BE2C (cell line): ENCODE measurements at places on chromosomes 12 and 14.

- DNase-seq = no peak
Observed at GRCh38 chr12:108690542-108691174, 40.7 kb downstream of the CORO1C start.

- no peak for DNase-seq
Observed at GRCh38 chr12:30696103-30696408, 387 bp upstream of the IPO8 start.

GRCh38 chr14:97777622-97778355, 980.6 kb downstream of the VRK1 start:
- no peak for DNase-seq

GRCh38 chr14:93974833-93975232, 1.5 kb downstream of the ASB2 start:
- no peak for DNase-seq

- no peak for DNase-seq
Observed at GRCh38 chr14:89276424-89276975, 140.5 kb downstream of the FOXN3 start.

- no peak for DNase-seq
Observed at GRCh38 chr12:58310368-58310767, 369.0 kb downstream of the ATP23 start.

GRCh38 chr12:3190101-3190500, 112.9 kb downstream of the TSPAN9 start:
- peak; percentile 42 for DNase-seq

DNA sequence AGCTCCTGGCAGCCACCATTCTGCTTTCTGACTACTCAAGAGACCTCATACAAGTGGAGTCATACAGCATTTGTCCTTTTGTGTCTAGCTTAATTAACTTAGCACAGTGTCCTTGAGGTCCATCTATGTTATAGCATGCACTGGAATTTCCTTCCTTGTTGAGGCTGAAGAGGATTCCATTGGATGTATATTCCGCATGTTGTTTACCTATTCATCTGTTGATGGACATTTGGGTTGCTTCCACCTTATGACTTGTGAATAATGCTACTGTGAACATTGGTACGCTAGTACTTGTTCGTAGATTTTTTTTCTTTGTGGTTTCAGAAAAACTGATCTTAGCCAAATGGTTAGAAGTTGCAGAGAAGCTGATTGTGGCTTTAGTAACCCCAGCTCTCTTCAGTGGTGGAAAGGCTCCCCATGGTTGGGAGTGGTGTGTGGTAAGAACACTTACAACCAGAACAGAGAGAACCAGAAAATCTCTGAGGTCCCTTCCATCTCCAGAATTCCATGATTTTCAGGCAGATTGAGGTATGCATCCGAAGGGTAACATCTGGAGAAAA, 118.4 kb downstream of the SAMD4A start:
- no peak for DNase-seq
